ENCODE measurements at places on chromosomes 4 and X.

- DNase-seq = no peak
Observed at GRCh38 chr4:73988061-73988460, at the start of gene PPBP. PPBP (minus strand) TSS chr4:73988190; CDS start chr4:73988103, 87 bp downstream.

- no peak for DNase-seq
Observed at GRCh38 chr4:106868381-106869035, 167.6 kb downstream of the DKK2 start.

- DNase-seq = no peak
Observed at GRCh38 chrX:134013092-134013497, 27.7 kb upstream of the GPC3 start.

DNA sequence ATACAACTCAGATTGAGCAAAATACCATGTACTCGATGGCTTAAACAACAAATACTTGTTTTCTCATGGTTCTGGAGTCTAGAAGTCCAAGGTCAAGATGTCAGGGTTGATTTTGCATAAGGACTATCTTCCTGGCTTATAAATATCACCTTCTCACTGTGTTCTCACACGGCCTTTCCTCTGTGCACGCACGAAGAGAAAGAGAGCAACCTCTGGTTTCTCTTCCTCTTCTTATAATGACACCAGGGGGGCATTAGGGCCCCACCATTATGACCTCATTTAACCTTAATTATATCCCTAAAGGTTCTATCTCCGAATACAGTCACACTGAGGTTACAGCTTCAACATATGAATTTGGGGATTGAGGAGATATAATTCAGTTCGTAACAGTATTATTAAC lies 504.0 kb downstream of the MAGEE1 start:
- DNase-seq = no peak

DNA sequence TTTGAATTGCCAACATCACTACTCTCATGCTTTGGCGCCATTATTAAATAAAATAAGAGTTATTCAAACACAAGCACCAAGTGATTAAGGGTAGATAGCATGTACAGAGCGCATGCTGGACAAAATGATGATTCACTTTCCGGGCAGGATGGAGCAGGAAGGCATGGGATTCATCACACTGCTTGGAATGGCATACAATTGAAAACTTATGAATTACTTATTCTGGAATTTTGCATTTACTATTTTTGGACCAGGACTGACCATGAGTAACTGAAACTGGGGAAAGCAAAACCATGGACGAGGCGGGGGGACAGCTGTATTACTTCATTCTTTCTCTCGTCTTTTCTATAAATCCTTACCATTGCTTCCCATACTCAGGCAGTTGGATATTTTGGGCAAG lies 28.5 kb upstream of the FGF5 start:
- peak; percentile 83 for DNase-seq

GRCh38 chr4:179307297-179308136 lies 1865.3 kb upstream of the AGA start:
- peak; percentile 44 for DNase-seq

- DNase-seq = no peak
Observed at GRCh38 chr4:156635051-156635450, 336.5 kb downstream of the PDGFC start.

GRCh38 chr4:133147921-133148689 lies 989 bp upstream of the PCDH10 start:
- peak; percentile 40 for DNase-seq

- DNase-seq = no peak
Observed at GRCh38 chr4:17068392-17068791, 169.9 kb upstream of the LDB2 start.

DNA sequence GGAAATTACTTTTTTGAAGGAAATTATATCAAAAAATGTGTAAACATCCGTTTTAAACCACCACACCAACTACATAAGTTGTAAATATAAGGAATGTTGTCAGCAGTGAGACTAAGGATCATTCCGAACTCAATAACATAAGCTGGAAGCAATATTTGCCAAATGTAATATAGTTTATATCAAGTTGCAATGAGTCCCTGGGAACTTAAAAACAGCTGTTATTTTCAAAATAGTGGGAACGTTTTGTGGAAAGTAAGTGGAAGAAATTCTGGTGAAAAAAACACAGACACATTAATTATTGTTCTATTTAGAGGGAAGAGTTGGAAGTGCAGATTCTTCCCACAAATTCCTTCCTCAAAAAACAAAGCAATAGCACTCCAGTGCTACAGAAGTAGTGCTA lies 444.3 kb downstream of the NAP1L3 start:
- no peak for DNase-seq

- peak; percentile 90 for DNase-seq
Observed at GRCh38 chr4:40992472-40993295, 221.7 kb downstream of the APBB2 start.

GRCh38 chr4:125714845-125715244 lies 400.1 kb downstream of the FAT4 start:
- DNase-seq = no peak

GRCh38 chr4:102761296-102761701 lies 531 bp upstream of the MANBA start:
- DNase-seq = peak; percentile 22

DNA sequence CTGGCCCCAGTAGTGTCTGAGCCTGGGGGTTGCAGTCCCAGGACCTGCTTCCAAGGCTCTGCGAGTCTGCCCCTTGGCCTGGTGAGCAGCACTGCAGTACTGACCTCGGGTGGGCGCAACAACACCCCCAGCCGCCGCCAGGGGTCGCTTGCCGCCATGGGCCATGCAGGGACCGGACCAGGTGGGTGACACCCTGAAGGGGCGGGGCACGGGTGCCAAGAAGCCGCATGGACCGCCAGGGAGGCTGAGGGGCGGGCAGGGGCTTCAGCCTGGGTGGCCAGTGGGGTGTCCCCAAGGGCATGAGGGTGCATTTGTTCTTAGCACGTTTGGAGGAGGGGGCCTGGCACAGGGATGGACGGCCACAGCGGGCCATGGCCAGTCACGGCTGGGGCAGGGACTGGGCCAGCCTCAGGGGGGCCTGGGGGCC lies 25.0 kb downstream of the TACC3 start:
- DNase-seq = peak; percentile 88

GRCh38 chrX:19070555-19070994 lies 51.7 kb downstream of the ADGRG2 start:
- DNase-seq = no peak

DNA sequence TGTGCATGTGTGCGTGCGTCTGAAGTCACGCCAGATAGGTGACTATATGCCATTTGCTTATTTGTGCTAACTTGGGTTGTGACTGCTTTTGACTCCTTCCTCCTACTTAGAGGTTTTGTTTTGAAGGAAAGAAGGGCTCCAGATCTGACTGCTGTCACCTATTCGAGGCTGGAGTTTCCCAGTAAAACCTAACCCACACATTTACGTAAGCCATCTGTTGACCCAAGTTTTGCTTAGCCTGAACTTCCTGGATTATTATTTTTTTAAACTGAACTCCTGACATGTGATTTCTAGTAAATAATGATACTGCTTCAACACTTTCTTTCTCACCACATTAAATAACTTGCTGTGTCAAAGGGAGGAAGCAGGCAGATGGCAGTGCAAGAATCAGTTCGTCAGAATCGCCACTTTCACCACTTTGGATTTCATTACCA lies 41.5 kb downstream of the DTHD1 start:
- DNase-seq = no peak

GRCh38 chrX:110462957-110463356 lies 104.3 kb downstream of the RTL9 start:
- DNase-seq = no peak

DNA sequence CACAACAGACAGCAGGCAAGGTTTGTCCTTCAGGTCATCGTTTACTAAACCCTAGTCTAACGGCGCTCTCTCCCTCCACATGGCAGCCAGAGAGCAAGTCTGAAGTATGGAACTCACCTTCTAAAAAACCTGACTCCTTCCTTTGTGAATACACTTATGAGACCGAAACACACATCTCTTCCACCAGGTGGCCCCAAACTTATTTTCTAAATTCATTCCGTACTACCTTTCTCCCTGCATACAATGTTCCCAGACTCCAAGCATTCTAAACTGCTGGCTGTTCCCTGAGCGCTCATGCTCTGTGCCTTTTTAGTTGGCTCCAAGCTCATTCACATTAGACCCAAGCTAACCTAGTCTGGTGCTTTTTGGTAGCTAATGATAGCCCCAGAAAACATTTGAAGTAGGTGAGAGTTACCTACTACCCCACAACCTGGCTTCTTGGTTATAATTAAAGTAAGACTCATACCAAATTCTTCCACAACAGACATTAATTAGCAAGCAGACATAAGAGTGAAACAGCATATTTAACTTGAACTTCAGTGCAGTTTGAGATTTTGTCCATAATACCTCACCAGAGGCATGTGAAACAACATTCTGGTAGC lies 67.6 kb upstream of the DCLK2 start:
- DNase-seq = peak; percentile 81

DNA sequence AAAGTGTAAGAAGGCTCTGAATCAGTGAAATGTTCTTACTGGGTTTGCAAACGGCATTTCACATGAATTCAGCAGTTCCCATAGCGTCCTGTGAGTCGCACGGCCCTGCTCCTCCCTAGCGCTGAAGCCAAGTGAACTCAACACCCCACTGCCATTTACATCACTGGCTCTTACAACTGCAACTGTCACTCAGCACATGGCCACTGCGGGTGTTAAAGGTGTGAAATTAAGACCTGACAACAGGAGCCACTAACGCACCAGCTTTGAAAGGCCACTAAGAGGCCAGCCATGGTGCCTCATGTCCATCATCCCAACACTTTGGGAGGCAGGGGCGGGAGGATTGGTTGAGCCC lies 31.7 kb downstream of the RNF212 start:
- DNase-seq = no peak

GRCh38 chr4:34469516-34469915 lies 1774.8 kb downstream of the ARAP2 start:
- no peak for DNase-seq

- DNase-seq = peak; percentile 24
Observed at GRCh38 chr4:165301833-165302232, 25.6 kb upstream of the MSMO1 start.

- peak; percentile 97 for DNase-seq
Observed at GRCh38 chr4:55947912-55948725, 626 bp upstream of the CEP135 start.

- no peak for DNase-seq
Observed at GRCh38 chr4:102543030-102543928, 42.1 kb downstream of the NFKB1 start.

DNA sequence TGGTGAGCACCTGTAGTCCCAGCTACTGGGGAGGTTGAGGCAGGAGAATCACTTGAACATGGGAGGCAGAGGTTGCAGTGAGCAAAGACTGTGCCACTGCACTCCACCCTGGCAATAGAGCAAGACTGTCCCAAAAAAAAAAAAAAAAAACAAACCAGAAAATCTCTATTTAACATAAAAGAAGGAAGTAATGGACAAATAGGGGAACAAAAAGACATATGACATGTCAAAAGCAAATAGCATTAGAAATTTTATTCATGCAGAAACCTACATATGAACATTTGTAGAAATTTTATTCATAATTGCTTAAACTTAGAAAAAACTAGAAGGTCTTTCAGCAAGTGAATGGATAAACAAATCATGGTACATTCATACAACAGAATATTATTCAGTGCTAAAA lies 97.1 kb upstream of the SH3RF1 start:
- DNase-seq = no peak

All from dermis blood vessel endothelial cell (primary cell).